NCI-H1048 (cell line): ENCODE measurements at places on chromosomes 16 and 17.

DNA sequence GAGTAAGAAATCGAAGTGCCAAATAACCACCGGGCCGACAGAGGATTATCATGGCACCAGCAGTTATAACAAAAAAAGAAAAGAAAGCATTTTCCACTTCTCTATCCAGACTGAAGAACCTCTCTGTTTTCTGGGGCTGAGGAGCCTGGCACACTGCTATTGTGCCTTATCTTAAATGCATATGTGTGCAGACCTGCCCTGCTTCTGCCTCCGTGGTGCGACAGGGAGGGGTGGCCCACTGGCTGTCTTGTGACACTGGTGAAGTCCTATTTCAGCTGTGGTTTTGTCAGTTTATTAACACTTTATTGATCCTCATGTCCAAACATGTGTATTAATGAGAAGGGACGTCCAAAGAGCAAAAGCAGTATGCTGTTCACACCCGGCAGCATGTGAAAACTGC lies 55.4 kb downstream of the CDK5R1 start:
- no peak for DNase-seq

- DNase-seq: no peak
These were observed 3.3 kb downstream of the ARHGAP23 start for GRCh38 chr17:38431346-38432145.

GRCh38 chr16:86794216-86794864 lies 216.0 kb downstream of the FOXL1 start:
- no peak for DNase-seq

DNA sequence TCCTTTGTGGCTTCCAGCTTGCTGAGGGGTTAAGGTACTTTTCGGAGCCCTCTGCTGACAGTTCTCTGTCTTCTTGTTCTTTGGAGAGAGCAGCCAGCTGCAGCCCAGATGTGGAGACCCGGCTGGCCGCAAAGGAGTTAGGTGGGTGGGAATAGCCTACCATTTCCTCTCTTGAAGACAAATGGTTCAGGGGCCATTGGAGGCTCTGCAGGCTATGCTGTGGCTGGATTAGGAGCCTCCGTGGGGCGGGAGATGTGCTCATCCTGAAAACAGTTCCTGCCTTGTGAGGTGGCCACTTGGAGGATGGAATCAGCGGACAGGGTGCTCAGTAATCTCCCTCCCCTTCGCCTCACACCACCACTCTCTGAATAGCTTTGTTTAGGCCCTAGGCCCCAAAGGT lies 30.3 kb downstream of the MEOX1 start:
- no peak for DNase-seq

DNA sequence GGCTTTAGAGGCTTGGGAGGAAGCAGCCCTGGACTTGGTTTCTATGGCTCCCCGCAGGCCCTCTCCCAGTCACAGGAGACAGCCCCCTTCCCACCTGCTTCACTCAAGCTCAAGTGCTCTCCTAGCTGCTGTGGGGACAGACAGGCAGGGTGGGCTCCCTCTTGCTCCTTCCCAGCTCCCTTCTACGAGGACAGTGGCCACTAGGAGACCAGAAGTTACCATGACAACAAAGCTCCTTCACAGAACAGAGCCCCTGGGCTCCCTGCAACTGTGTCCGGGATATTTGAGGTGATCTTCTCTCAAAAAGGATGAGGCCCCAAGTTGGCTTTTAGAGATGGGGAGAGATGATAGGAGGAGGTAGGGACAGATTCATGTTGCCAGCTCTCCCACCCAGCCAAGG lies 116.3 kb downstream of the AMFR start:
- DNase-seq: no peak

GRCh38 chr16:66588981-66589713 lies 9.9 kb downstream of the CMTM2 start:
- DNase-seq: no peak

- DNase-seq: no peak
These were observed 238.0 kb upstream of the CIBAR2 start for GRCh38 chr16:85350146-85350728.

DNA sequence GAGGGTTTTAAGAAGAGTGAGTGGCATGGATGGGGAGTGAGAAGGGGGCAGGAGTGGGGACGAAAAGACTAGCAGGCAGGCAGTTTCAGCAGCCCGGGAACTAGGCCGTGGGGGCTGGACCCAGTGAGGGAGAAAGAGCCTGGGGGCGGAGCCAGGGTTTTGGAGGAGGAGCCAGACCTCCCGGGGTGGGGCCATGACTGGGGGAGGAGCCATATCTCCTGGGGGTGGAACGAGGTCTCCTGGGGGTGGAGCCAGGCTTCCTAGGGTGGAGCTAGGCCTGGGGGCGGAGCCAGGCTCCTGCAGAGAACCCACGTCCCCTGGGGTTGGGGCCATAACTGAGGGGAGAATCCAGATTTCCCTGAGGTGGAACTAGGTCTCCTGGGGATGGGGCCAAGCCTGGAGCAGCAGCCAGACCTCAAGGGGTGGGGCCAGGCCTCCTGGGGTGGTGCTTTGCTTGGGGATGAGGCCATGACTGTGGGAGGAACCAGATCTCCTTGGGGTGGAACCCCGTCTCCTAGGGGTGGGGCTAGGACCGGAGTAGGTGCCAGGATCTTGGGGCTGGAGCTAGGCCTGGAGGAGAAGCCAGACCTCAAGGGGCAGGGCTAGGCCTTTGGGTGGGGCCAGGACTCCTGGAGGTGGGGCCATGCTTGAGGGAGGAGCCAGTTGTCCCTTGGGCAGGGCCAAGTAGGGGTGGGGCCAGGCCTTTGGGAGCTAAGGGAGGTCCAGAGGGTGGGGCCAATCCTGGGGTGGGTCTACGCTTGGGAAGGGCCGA lies 41.7 kb upstream of the JPH3 start:
- no peak for DNase-seq

GRCh38 chr17:14746822-14747602 lies 446.1 kb downstream of the HS3ST3B1 start:
- DNase-seq: no peak

GRCh38 chr17:17108451-17109049 lies 66.3 kb downstream of the MPRIP start:
- DNase-seq: no peak

DNA sequence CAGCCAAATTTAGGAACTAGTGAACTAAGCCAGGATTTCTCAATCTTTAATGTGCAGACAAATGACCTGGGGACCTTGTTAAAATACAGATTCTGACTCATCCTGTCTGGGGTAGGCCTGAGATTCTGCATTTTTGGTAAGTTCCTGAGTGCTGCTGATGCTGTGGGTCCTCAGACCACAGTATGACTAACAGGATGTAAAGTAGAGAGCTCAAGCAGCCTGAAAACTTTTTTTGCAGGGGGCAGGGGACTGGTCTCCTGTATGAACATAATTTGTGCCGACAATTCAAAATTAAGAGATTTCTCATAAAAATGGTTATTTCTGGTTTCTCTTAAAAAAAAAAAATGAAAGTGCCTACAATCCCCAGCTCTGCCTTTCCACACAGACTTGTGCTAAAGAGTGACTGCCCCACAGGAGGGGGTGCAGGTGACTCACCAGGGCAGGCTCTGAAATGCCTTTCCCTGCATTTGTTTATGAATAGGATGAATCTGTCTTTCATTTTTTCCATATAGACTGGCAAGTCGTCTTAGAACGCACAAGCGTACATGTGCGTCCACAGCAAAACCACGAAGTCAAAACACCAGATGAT lies 271.5 kb downstream of the PHKB start:
- no peak for DNase-seq

DNA sequence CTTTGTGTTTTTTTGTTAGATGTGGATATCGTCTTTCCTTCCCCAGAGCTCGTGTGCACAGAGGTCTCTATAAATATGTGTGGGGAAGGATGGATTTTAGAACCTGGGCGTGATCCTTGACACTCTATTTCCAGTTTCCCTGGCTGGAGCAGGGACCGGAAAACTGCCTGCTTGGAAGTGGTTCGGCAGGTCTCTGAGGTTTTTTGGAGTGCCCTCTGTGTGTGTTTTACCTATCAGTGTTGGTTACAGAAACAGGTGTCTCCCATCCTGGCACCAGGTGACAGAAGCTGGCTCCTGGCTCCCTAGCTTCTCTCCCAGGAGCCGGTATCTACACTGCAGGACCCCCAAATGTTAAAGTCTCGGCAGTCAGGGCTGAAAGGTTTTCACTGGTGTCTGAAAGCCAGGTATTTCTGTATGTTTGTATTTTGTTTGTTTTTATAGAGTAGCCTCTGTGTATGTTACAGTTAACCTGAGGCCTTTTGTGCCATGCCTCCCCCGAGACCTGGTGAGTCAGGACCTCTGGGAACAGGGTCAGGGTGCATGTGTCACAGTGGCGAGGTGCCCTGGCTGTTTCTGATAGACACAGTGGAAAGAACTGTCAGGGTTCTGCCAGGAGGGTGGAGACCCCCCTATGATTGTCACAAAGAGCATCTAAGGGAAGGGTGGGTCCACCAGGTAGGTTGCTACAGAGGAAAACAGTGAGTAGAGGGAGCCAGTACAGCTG lies 31.3 kb downstream of the ZC3H18 start:
- no peak for DNase-seq

- no peak for DNase-seq
These were observed 9.1 kb upstream of the SCNN1B start for GRCh38 chr16:23293016-23293415.

- DNase-seq: no peak
These were observed 41.1 kb downstream of the AHSP start for GRCh38 chr16:31568577-31569359.

- no peak for DNase-seq
These were observed 32.1 kb downstream of the TANC2 start for GRCh38 chr17:62998166-62998565.

DNA sequence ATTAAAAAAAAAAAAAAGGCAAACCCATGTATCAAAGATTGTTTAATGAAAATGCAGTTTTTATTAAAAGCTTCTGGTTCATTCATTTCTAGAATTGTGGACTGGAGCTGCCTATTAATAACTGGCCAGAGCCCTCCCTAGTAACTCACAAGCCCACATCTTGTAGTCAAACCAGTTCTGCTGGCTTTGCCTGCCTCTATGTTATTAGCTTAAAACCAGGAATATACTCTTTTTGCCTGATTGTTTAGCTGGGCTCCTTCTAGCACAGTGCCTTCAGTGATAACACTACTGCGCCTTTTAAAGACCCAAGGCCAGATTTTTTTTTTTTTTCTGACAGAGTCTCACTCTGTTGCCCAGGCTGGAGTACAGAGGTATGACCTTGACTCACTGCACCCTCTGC lies 26.0 kb downstream of the TAC4 start:
- DNase-seq: no peak

DNA sequence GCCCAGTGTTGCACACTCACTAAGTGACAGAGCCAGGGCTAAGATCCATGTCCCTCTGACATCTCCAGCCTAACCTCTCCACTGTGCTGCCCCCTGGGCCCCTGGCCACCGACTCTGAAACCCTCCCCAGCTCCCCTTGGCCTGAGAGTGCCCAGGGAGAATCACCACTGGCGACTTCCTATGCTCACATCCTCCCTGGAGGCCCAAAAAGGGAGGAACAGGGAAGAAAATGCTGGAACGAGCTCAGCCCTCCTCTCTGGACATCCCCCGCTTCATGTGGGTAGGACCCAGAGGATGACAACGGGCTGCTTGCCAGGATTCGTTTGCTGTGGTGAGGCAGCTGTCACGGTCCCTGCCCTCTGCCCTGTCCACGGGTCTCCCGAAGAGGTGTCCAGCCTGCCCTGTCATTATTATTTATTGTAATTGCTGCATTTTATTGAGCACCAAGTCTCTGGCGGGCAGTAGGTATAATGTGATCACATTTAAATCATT lies 153.5 kb upstream of the RPL38 start:
- DNase-seq: no peak

DNA sequence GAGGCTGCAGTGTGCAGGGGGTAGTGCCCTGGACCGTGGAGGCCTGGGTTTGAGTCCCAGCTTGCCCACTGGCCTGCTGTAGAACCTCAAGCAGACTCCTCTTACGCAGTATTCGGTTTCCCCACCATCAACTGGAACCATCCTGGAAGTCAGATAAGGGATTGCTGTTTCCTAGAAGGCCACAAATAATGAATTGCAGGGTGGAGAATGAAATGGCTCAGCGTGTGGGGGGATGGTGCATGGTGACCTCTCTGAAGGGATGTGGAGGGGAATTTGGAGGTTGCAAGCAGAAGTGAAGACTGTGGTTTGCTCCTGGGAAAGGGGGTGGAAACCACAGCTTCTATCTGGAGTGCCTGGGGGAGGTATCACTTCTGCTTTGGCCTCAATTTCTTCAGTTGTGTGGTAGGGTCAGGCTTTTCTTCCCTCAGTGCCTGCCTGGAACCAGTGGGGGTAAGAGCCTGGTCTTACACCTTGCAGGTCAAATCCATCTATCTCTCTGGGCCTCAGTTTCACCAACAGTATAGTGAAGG lies 1.7 kb downstream of the ADGRG5 start:
- no peak for DNase-seq

DNA sequence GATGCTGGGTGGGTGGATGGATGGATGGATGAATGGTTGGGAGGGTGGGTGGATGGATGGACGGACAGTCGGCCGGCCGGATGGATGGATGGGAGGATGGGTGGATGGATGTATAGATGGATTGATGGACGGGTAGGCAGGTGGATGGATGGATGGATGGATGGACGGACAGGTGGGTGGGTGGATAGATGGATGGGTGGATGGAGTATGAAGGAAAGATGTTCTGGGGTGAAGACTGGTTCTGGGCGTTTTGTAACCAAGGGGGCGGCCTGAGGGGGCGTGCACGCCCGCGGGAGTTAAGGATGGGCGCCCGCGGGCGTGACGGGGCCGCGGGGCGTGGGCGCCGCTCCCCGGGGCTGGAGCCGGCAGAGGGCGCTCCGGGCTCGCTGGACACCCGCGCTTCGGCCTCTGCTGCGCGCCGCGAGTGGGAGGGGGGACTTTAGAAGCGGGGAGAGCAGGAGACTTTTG lies at the start of gene NECAB2:
NECAB2 (plus strand) TSS at position 407 of the 468 bp plus-strand sequence. CDS start 405 bp downstream, outside the sequence.
- DNase-seq: no peak

- DNase-seq: no peak
These were observed 15.0 kb downstream of the HASPIN start for GRCh38 chr17:3738562-3739295.

DNA sequence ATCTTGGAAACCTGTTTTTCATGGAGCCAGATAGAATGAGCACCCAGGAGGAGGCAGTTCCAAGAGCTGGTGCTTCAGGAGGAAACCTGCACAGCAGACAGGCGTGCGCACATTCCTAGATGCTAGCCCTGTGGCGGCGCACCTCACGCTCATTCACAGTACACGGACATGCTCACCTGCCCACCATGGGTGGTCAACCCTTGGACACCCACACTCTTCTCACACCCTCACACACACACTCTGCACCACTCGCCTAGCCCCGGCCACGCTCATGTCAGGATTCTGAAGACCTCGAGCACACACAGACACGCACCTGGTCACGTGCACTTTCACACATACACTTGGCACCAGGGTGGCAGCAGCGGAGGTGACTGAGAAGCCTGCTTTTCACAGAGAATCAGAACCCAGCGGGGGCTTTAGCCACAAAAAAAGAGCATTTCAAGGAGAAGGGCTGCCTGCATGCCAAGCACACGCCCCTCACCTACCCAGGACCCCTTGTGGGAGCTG lies 28.6 kb downstream of the RAI1 start:
- no peak for DNase-seq

DNA sequence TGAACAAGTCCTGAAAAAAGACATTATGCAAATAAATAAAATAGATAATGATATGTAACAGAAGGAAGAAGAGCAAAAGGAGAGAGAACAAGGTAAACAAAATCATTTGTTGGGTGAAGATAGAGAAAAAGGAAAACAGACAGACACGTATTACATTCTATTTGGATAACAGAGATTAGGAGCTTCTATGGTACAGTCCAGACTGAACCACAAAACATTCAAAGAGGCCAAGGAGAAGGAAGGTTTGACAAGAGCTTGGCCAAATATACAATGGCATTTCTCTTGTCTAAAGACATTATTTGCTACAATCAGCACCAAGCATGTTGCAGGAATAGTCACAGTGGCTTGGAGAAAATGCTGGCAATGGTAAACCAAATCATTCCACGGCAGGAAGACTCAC lies 29.2 kb downstream of the SMG6 start:
- DNase-seq: no peak

- no peak for DNase-seq
These were observed 37.6 kb downstream of the RNF112 start for GRCh38 chr17:19448341-19449268.
